BJ (cell line): ENCODE measurements at places on chromosomes 7 and 10.

- DNase-seq, result no peak
Measured at GRCh38 chr7:2371329-2371728, 16.7 kb downstream of the EIF3B start.

DNA sequence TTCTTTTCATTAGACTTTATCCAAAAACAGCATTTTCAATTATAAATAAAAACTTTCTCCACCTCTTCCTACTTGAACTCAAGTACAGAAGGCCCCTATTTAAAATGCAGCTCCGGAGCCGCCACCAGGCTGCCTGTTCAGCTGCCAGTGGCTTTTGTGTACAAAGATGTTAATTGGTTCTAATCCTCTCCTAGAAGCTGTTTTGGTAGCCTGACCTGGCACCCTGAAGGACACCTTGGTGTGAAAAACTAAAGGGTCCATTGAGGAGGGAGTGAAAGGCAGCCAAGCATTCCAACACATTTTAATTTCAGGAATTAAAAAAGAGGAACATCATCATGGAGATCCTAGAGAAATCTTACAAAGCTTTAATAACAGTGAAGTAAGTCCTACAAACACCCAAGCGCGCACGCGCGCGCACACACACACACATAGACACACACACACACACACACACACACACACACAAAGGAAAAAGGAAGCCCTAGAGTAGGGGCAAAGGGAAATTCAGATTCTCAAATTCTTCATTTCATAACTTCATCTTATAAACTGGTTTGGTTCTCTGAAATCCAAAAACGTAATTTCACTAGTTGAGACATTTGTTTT, 41.4 kb downstream of the VAX1 start:
- DNase-seq, result no peak

- DNase-seq, result no peak
Measured at GRCh38 chr7:23184709-23185359, 3.0 kb downstream of the NUP42 start.

GRCh38 chr10:107215681-107216080, 51.2 kb upstream of the SORCS1 start:
- DNase-seq, result no peak
